Cardiac fibroblast (primary cell): ENCODE measurements at places on chromosomes 7 and 10.
A peak's percentile ranks its signal among the peaks of the same experiment; 100 is the strongest.

DNA sequence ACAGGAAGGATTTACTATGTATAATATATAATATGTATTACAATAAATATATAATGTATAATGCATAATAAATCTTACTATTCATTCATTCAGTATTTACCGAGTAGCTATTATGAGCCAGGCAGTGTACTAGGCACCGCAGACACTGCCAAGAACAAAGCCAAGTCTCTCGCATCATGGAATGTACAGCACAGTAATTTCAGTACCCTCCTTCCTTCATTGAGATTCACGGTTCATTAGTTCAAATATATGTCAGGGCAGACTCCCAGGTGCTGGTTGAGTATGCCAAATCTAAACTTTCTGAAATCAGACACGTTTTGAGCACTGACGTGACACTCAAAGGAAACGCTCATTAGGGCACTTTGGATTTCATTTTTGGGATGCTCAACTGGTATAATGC lies 9.1 kb downstream of the USP6NL start:
- no peak for DNase-seq

GRCh38 chr7:157020514-157021070 lies 10.1 kb upstream of the MNX1 start:
- no peak for DNase-seq

GRCh38 chr7:28575241-28575643 lies 162.9 kb downstream of the CREB5 start:
- DNase-seq, result peak; percentile 5

DNA sequence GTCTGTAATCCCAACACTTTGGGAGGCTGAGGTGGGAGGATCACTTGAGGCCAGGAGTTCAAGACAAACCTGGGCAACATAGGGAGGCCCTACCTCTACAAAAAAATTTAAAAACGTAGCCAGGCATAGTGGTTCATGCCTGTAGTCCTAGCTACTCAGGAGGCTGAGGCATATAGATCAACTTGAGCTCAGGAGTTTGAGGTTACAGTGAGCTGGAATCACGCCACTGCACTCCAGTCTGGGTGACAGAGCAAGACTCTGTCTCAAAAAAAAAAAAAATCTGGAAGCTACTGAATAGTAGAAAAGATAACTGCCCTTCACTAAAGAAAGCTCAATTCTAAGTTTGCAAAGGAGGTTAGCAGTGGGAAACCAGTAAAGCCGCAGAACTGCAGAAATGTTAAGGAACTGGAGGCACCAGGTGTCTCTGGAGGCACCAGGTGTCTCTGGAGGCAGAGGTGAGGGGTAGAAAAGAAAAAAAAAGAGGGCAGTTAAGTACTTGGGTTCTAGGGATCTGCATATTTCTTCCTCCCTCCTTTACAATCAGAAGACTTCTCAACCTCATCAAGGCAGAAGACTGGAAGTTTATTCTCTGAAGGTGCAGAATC lies 56.5 kb downstream of the RNLS start:
- DNase-seq, result no peak

GRCh38 chr10:89171996-89172395 lies 35.1 kb downstream of the CH25H start:
- DNase-seq, result no peak

DNA sequence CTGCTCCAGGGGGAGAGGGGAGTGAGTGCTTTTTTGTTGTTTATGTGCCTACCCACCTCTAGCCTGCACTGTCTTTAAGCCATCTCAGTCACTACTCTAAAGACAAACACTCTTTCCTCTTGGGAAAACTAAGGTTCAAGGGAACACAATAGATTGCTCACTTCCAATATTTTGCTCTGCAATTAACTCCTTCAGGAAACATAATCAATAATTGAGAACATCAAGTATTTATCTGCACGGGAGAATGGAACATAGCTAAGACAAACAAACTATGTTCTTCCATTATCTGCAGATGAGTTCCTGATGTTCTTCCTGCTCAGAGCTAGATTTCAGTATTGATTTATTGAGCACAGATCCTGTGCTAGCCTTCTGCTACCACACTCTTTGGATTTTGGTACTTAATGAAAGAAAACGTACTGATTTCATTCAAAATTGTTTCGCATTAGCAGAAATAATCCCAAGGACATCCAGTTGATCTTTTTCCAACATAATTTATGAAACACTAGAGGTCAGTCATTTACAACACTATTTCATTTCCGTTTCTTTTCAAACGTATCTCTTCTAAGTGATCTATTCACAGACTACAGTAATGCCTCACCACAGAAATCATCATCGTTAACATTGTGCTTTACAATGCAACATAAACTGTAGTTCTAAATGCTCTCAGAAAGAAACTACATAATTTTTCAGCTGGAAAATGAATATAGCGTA lies 8.3 kb downstream of the NEBL start:
- peak; percentile 51 for DNase-seq

DNA sequence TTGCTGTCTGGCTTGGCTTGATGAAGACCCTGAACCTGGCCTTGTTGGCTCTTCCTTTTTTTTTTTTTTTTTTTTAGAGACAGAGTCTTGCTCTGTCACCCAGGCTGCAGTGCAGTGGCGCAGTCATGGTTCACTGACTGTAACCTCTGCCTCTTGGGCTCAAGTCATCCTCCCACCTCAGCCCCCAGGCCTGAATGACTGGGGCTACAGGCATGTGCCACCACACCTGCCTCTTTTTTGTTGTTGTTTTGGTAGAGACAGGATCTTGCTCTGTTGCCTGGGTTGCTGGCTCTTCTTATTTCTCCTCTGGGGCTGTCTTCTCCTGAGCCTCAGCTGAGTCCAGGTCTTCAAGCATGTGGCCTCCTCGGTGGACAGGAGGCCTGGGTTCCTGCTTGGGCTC lies 44.7 kb downstream of the PRF1 start:
- DNase-seq, result no peak

- DNase-seq, result no peak
Observed at GRCh38 chr10:78007172-78007571, 22.1 kb downstream of the POLR3A start.

GRCh38 chr10:80500572-80501380 lies 36.9 kb upstream of the SH2D4B start:
- peak; percentile 90 for DNase-seq

DNA sequence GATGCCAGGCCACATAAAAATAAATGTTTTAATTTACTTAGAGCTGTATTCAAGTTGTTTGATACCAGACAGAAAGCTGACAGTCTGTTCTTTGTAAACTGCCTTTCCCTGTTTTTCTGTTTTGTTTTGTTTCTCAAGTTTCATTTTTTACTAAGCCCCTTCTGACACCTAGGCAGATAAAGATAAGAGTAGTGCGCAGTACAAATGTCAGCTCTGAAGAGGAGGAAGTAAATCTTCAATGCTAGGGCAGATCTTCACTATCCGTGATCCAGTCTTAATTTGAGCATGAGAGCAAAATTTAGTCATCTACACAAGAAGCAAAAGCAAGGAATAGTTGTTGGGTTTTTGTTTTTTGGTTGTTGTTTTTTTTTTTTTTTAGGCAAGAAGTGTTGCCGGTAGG lies 27.3 kb downstream of the MTURN start:
- no peak for DNase-seq

GRCh38 chr7:124996778-124997177 lies 67.2 kb upstream of the POT1 start:
- DNase-seq, result no peak

DNA sequence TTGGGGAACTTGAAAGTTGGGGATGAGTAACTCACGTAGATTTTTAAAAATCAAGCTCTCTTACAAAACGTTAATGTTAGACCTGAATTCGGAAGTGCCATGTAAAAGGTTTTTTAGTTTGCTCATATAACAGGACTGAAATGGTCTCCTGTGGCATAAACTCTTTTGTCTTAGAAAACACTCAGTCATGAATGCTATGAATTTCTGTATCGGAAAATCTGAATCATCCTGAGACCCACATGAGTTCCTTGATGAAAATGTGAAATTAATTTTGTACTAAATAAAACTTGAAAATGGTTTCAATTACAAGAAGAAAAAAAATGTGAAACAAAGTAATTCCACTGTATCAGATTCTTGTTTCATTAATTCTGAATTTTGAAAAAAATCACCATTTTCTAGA lies 134.8 kb upstream of the BMPER start:
- DNase-seq, result no peak

- DNase-seq, result peak; percentile 11
Observed at GRCh38 chr10:28569506-28570159, 36.7 kb downstream of the WAC start.

DNA sequence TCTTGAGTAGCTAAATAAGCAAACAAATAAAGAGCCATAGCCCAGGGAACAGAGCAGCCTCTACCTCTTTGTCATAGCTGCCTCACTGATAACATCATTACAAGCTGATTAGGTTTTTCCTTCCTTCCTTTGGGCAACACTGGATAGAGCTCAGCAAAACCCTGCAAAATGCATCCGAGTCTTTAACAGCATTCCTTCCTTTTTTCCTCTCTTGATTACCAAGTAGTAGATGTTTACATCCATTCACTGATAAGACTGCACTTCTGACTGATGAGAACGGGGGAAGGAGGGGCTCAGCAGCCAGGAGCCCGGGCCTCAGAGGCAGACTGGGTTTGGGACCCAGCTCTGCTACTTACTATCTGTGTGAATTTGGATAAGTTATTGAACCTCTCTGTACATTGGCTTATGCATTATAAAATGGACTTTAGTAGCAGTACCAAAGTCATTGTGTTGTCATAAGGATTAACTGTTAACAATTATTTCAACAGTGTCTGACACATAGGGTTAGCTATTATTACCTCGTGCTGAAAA lies 214.2 kb downstream of the ANK3 start:
- DNase-seq, result peak; percentile 9

DNA sequence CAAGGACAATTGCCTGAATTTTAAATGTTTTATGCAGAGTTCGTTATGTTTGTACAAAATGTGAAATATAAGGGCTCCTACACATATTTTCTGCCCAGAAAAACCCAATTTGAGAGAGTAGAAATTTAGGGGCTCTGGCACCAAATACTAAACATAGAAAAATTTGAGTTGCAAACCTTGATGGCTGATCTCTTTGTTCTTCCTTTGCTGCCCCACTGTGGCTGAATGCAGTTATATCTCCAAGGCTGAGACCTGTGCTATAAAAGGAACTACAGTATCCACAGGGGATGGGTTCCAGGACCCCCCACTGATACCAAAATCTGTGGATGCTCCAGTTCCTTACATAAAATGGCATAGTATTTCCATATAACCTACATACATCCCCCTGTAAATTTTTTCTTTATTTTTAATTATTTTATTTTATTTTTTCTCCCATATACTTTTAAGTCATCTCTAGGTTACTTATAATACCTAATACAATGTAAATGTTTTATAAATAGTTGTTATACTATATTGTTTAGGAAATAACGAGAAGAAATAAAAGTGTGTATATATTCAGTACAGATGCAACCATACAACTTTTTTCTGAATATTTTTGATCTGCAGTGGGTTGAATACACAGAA lies 22.5 kb downstream of the CFAP43 start:
- DNase-seq, result peak; percentile 65

DNA sequence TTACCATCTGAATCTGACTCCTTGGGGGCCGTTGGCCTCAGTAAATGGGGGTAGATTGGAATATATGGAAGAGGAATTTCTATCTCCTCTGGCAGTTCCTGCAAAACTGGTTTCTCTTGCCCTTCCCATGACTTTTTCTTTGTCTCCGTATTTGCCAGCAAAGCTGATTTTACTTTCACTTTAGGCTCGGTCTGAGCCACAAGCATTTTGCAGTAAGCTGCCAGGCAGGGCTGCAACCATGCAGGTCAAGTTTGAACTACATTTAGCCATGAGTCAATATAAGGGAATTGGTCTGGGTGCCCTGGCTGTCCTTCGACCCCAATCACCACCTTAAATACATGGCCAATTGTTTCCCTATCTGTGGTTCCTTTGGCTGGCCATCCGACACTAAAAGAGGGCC lies 104.3 kb downstream of the TRIM24 start:
- DNase-seq, result no peak

DNA sequence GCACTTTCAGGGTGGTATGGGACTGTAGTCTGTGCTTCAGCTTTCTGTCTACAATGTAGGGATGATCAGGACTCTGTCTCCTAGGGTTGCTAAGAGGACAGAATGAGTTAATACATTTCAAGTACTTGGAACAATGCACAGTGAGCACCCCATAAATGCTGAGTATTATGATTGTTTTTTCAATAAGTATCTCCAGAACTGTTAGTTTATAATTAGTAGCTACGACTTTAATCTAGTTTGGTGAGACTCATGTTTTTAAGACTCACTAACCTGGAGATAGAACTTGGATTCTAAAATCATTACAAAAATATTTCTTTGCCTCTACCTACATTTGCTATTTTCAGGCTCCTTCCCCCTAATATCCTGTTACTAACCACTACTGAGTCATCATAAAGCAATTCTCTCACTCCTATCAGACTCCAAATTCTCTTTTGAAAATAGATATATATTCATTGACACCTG lies 95.3 kb downstream of the CPED1 start:
- DNase-seq, result no peak

- DNase-seq, result no peak
Observed at GRCh38 chr10:88943778-88944177, 8.8 kb downstream of the ACTA2 start.

DNA sequence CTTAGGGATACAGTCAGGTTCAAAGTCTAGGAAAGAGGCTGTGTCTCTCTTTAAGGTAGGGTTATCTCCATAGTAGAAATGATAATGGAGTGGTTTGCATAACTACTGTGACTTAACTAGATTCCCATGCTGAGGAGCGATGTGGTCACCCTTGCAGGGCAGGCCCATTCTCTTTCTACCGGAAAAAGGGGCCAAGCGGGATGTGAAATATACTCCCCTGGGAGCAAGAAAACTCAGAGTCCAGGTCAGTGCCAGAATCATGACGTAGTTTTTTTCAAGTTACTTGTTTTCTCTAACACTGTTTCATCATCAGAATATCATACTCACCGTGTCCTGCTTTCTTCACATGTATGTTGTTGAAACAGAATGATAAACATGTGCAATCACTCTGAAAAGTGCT lies 649.0 kb upstream of the ANKRD30A start:
- DNase-seq, result peak; percentile 78

DNA sequence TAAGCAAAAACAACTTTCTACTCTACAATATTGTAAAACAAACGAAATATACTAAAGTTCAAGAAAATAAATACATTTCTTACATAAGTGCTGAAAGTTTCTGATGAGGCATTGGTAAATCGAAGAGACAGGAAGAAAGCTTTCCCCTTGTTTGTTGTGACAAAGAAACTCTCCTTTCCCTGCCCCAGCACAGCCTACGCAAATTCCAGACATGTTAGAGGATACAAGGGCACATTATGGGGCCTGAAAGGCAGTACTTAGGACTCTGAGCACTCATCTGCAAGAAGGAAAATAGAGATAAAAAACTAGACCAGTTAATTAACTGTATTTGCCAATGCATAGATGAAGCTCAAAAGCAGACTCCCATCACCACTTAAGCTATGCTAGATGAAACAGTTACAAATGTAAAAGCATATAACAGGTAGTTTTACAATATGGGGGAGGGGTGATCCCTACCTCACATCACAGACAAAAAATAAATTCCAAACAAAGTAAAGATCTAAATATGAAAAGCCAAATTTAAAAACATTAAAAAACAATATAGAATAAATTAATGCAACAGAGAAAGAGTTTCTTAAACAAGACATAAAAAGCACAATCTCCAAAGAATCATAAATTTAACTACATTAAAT lies 21.8 kb downstream of the ARHGAP19 start:
- peak; percentile 63 for DNase-seq

GRCh38 chr7:51316666-51317581 lies at the start of gene COBL:
COBL (minus strand) TSS chr7:51316809; CDS start chr7:51316633, 176 bp downstream.
- no peak for DNase-seq

- no peak for DNase-seq
Observed at GRCh38 chr7:70043015-70043538, 444.8 kb downstream of the AUTS2 start.
